ENCODE measurements at places on chromosomes 4 and X.

GRCh38 chr4:166078955-166079354, 205.9 kb downstream of the TLL1 start:
- DNase-seq: no peak

DNA sequence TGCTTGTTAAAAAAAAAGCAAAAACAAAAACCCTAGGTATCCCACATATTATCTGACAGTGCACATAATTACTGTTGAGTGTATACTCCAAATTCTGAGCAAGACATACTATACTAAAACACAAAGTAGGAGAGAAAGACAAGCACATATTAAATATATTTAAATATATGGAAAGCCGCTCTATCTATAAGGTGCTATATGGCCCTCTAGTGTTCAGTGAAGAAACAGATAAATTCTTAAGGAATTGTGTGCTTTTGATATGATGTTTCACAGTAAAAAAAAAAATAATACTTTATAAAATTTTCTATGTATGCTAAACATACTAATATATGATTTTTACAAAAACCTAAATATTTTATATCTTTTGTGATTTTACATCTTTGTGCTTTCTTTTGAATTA, 137.8 kb downstream of the FBXW7 start:
- no peak for DNase-seq

DNA sequence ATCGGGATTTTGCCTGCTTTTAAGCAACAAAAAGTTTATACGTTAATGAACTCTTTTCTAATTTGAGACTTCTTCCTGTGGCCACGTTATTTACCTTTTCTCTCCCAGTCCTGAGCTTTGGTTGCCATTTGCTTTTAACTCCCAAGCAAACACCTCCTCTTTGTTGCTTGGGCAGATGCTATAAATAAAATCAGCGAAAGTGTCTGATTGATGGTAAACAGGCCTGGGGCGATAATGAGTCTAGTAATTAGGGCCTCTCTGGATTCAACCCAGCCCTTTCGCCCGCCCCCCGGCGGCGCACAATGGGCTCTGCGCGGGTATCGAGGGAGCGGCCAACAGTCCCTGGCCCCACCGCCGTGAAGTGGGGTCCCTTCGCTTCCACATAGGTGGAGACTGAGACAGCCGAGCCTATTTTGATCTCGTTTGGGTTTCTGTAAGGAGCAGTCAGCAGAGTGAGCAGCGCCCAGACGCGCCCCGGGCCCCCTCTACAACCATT, 790 bp downstream of the CLGN start:
- no peak for DNase-seq

GRCh38 chrX:103151799-103152198, 58.9 kb upstream of the NXF3 start:
- no peak for DNase-seq

DNA sequence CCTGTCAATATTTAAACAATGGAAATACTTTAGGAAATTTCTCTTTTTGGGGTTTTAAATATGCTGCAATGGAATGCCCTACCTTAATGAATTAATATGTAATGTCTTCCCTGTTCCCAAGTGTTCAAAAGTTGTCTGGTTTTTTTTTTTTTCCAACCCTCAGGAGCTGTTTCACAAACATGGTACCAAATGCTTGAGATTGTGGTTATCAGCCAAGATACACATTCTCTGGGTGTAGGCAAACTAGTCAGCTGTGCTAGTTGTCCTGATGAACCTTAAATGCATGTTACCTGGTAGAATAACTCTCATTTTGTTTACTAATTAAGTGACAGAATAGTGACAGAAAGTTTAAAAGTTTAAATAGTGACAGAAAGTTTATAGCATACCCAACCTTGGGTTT, 50.7 kb downstream of the FHL1 start:
- no peak for DNase-seq

- no peak for DNase-seq
Observed at GRCh38 chr4:168800926-168801325, 209.1 kb downstream of the CBR4 start.

DNA sequence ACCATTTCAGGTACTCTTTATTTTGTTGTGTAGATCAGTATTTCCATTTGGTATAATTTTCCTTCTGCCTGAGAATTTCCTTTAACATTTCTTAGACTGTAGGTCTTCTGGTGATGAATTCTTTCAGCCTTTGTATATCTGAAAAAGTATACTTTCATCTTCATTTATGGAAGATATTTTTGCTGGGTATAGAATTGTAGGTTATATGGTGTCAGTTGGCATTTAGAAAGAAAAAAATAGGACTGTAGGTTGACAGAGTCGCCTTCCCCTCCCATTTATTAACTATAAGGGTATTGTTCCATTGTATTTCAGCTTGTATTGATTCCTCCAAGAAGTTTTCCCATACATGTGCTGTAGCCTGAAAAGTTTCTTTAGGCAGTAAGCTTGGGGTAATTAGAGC, 71.9 kb downstream of the KDM6A start:
- DNase-seq: no peak

GRCh38 chrX:66110112-66110511, 53.9 kb upstream of the HEPH start:
- DNase-seq: no peak

DNA sequence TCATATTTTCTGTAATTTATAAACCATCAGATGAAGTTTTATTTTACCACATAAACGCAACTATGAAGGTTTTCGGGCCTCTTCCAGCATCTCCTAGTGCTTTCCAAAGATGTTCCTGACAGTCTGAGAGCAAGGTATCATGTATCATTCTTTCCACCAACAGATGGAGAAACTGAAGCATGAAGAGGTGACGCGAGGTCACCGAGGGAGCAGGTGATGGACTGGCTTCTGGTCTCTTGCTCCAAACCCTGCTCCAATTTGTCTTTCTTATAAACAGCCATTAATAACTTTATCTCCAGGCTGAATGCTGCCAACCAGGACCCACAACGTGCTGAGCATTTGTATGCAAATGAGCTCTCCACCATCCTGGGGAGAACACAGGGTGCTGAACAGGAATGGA, 86.3 kb upstream of the MAML3 start:
- DNase-seq: no peak
